GM04504 (cell line): ENCODE measurements at places on chromosomes 1 and 21.

DNA sequence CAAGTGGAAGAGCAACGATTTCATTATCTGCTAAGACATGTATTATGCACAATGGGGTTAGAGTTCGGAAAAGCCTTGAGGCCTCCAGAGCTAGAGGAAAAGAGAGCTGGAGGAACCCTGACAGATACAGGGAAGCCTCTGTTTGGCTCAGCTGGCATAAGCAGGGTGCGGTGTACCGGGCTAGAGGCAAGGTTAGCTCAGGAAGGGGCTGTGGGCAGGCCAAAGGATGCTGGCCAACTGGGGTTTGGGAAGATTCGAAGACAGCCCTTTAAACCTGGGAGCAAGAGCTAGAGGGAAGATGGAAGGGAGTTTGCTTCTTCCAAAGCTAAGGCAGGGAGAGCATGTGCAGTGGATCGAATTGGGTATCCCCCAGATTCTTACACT is 107.6 kb upstream of the TLR5 start:
- DNase-seq: no peak

GRCh38 chr1:42419126-42419821 is 36.5 kb downstream of the ZMYND12 start:
- no peak for DNase-seq

DNA sequence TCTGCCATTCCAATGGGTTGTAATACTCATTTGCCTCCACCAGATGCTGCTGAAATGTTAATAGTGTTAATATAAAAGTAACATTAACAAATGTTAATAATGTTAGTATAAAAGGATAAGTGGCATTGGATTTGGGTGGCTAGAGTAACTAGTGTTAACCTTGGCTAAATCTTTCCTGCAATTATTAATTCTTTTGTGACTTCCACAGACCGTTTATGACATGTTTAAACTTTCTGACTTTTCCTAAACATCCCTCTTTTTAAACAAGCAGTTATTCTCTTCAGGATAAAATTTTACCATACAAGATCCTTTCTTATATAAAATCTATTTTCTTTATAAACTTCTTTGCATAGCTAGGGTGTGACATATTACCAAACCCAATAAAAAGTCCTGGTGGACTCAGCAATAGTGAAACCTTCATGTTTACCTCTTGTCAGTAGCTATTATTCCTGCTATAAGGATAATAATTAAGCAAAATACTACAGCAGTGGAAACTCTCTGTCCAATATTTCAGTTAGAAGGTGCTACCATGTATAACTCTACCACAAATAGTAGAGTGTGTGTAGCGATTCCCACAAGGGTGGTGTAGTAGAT is 41.5 kb downstream of the CCDC30 start:
- DNase-seq: no peak

DNA sequence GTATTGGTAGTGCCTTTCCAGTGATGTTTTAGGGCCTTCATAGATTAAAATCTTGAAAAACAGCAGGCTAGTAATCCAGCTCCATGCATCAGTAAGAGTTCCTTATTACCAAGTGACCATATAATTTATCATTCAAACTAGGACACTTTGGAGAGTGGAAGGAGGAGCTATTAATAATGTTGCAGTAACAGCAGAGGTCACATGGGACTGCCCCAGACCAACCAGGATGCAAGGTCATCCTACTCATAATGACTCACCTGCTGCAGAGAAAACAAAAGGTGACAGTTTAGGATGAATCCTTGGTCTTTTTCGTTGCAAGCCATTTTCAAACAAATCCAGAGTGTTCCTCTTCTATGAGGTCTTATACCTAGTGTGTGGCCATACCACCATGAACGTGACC is 187.4 kb downstream of the NUF2 start:
- DNase-seq: no peak

- DNase-seq: peak; percentile 2
These were observed 276.7 kb downstream of the PCP4 start for GRCh38 chr21:40143822-40144525.

DNA sequence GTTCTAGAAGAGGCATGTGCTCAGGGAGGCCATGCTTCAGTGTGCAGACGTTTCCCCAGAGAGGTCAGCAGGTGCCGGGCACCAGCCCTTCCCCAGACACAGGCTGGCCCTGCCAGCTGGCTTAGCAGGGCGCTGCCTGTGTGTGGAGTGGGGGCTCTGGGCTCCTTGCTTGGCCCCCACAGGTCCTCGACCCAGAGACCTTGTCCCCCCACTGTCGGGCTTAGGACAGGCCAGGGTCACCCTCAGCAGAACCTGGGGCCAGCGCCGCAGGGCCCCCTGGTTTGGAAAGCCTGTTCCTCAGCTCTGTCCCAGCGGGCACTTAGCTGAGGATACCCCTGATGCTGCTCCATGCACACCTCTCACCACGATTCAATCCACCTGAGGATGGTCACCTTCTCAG is 172.3 kb upstream of the ARHGEF16 start:
- no peak for DNase-seq

GRCh38 chr1:170853302-170853701 is 82.0 kb upstream of the MROH9 start:
- DNase-seq: no peak

GRCh38 chr1:39369565-39369964 is 121.9 kb upstream of the BMP8A start:
- DNase-seq: no peak

- no peak for DNase-seq
These were observed 17.2 kb downstream of the KCNA2 start for GRCh38 chr1:110588991-110589390.

DNA sequence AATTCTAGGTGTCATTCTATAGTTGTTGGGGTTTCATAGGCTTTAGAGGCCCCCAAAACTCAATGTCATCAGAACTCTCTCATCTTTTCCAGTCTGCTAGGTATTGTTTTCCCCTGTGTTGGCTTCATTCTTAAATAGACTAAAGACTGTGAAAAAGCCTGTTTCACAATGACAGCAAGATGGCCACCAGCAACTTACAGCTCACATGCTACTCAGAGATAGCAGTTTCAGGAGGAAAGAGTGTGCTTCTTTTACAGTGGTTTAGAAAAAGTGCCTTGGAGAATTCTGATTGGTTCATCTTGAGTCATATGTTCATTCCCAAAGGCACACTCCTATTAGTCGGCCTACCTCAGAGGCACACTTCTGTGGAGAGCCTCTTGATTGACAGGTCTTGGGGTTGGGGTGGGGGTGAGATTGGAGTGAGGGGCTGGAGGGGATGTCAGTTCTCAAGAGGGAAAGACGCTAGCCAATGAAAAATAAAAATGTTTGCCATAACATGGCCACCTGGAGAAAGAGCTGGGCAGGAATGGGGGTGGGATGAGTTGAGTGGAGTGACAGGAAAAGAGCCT is 8.5 kb downstream of the IL23R start:
- DNase-seq: no peak

- no peak for DNase-seq
These were observed 17.0 kb downstream of the MFN2 start for GRCh38 chr1:11997081-11997850.

GRCh38 chr1:8077120-8077573 is 51.0 kb upstream of the ERRFI1 start:
- peak; percentile 72 for DNase-seq

- no peak for DNase-seq
These were observed 455.5 kb downstream of the TTLL7 start for GRCh38 chr1:83543222-83543973.

GRCh38 chr1:53332186-53332564 is 4.3 kb upstream of the LRP8 start:
- no peak for DNase-seq

DNA sequence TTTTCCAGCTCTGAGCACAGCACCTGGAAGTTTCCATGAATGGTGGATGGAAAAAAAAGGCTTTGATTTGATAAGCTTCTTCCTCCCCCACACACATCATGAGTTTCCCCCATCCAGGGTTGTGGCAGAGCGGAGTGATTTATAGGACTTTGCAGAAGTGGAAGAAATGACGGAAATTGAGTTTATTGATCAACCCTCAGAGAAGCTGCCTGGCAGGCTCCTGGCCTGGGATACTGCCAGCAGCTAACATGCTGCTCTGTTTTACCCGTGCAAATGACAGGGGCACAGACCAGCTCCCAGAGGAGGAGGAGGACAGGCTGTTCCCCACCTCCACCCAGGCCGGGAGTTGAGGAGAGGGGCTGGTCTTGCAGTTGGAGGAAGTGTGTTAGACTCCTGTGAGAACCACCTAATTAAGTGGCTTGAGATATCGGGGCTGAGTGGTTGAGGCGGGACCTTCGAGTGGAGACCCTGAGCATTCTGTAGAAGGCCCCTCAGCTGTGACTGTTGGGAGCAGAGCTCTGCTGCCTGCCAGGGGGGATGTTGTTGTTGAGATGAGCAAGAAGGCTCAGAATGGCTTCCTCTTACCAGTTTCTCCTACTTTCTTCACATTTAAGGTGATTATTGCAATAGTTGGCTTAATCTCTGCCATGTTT is 21.8 kb downstream of the ADORA1 start:
- DNase-seq: no peak

GRCh38 chr1:152014943-152015342 is 21.3 kb upstream of the S100A10 start:
- DNase-seq: no peak

- DNase-seq: no peak
These were observed 30.7 kb downstream of the NOL9 start for GRCh38 chr1:6523566-6523965.

- no peak for DNase-seq
These were observed 24.9 kb downstream of the ZC3H11B start for GRCh38 chr1:219587801-219588561.

GRCh38 chr1:230772457-230773395 is 25.5 kb downstream of the CAPN9 start:
- peak; percentile 20 for DNase-seq

GRCh38 chr1:240342251-240342625 is 250.6 kb downstream of the FMN2 start:
- no peak for DNase-seq

DNA sequence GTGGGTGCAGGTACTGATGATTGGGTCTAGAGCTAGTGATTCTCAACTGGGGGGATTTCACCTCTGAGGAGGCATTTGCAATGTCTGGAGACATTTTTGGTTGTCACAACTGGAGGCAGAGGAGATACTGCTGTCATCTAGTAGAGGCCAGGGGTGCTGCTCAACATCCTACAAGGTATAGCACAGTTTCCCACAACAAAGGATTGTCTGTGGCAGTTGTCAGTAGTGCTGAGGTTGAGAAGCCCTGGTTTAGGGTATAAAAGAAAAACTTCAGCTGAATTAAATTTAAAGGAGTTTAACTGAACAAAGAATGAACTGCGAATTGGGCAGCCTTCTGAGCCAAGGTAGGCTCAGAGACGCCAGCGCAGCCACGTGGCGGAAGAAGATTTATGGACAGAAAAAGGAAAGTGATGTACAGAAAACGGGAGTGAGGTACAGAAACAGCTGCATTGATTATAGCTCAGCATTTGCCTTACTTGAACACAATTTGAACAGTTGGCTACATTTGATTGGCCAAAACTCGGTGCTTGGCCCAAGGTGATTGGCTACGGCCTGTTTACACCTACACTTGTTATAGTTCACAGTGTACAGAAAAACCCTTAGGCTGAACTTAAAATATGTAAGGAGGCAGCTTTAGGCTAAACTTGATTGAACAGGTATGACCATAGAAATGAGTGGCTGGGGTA is 40.4 kb downstream of the MPZL1 start:
- no peak for DNase-seq

- no peak for DNase-seq
These were observed 589 bp downstream of the ZNF684 start for GRCh38 chr1:40532062-40532389.

- no peak for DNase-seq
These were observed 30.3 kb downstream of the MAP3K21 start for GRCh38 chr1:233357595-233358397.

DNA sequence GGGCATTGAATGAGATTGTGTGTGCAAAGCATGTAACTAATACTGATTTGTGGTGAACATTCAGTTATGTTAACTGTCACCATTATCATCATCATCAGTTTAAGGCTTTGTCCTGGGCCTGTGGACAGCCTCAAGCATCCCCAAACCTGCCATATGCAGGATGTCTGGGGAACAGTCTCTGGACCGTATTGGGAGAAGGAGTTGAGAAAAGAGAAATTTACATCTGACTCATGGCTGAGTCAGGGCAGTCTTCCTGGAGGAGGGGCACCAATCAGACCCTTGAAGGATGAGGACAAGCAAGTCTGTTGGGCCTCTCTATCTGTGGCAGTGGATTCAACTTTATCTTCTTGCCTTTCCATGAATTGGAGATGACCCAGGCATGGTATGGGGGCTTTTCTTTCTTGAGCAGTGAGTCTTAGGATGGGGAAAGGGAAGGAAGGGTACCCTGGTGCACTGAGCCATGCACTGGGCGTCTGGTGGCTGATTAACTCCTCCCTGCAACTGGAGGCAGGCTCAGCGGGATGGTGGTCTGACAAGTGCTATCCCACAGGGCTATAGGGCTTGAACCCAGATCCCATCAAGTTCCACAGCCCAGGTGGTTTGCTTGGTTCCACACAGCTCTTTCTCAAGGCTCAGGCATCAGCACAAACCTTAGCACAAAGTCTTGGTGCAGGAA is 2.9 kb downstream of the PADI3 start:
- DNase-seq: no peak

GRCh38 chr21:46018615-46019014 is 37.0 kb downstream of the COL6A1 start:
- no peak for DNase-seq

DNA sequence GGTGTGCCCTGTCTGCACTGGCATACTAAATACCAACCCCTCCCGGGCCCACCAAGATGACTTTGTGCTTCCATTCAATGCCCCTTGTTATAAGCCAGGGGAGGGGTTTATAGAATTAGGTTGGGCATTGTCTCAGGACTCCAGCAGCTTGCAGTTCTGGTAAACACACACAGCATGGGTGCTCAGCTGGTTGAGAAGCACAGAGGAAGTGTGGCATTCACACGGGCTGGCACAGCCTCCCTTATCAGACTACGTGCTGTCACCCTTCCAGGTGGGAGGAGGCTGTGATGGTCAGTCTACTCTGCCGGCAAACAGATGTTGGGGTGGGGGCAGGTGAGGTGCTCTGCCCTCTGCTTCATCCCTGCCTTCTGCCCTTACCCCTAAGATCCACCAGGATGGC is 15.0 kb upstream of the SLC6A17 start:
- no peak for DNase-seq

DNA sequence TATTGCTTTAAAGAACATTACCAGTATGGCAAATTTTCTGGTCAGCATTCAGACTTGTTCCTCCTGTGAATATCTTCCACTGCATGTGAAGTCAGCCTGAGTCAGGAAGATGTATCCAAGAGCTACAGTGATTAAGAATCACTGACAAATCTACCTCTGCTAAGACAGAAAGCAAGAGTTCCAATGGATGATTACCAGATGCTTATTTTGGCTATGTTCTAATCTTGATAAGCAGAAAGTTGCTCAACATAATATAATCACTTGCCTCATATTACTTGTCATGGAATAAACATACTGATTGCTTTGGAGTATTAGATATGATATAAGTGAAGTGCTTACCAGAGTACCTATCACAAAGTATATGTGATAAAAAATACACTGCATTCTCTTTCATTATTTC is 738.1 kb downstream of the ADGRL2 start:
- DNase-seq: no peak
